ENCODE measurements at places on chromosomes 3 and 15.

DNA sequence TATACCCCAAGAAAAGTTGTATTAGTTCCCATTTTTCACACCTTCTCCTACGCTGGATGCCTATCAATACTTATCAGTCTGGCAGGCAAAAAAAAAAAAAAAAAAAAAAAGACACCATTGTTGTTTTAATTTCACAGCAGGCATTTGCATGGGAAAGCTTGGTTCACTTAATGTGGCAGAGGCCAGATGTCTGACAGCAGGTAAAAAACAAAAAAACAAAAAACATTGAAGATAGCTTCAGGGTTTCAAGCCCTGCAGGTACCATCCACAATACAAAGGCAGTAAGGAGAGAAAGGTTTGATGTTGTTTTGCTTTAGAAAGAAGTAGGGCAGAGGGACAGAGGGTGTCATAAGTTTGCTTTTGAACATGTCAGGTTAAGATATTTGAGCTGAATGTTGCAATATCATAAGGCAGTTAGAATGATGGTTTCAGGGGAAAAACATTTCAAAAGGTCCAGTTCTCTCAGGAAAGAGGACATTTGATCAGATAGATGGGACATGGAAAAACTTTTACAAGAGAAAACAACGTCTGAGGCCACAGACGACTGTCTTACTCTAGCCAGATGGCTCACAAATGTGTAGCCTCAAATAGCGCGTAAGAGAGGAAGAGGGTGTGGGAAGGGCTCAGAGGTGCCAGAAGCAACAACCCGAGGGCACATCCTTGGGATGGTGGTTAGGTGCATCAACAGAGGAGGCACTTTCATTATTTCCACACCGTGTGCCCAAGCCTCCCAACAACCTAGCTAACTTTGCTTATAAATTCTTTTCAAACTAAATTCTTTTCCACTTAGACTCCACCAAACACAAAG is 25.7 kb downstream of the PCOLCE2 start:
- no peak for DNase-seq

GRCh38 chr3:45640724-45641361 is 46.3 kb downstream of the LIMD1 start:
- DNase-seq: no peak

DNA sequence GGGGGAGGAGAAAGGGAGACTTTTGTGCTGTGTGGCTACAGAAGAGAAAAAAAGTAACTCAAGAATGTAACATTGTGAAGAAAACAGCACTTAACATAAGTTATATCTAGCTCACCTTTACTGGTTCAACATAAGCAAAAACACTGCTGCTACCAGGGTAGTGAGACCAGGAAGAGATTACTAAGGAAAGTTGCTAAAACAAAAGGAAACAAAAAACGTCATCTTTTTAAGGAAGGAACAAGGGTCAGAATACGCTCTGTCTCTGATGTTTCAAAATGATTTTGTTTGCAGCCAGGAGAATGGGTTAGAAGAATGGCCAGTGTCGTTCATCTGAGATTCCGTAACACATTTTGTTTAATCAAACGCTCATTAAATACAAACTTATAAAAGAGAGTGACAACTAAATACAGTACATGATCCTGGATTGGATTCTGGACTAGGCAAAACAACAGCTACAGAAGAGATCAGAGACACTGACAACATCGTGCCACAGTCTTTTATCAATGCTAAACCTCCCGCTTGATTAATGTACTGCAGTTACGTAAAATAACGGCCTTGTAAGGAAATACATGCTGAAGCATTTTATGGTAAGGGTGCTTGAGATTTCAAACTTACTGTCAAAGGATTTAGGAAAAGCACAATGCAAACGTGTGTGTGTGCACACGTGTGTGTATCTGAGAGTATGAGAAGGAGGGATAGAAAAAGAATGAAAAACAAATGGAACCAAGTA is 67.7 kb downstream of the FOXP1 start:
- no peak for DNase-seq

DNA sequence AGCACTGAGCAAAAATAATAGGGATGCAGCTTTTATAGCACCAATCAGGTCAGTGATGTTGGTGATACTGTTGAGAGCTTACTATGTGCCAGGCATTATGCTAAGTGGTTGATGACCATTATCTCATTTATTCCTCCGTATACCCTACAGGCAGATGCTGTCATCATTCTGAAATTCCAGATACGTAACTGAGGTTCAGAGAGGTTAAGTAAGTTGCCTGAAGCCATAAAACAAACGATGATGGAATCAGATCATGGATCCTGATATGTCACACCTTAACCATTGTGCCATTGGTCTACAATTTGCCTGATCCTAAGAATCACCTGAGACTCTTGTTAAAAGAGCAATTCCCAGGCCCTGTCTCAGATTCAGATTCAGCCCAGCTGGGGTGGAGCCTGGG is 49.5 kb downstream of the ST6GAL1 start:
- no peak for DNase-seq

DNA sequence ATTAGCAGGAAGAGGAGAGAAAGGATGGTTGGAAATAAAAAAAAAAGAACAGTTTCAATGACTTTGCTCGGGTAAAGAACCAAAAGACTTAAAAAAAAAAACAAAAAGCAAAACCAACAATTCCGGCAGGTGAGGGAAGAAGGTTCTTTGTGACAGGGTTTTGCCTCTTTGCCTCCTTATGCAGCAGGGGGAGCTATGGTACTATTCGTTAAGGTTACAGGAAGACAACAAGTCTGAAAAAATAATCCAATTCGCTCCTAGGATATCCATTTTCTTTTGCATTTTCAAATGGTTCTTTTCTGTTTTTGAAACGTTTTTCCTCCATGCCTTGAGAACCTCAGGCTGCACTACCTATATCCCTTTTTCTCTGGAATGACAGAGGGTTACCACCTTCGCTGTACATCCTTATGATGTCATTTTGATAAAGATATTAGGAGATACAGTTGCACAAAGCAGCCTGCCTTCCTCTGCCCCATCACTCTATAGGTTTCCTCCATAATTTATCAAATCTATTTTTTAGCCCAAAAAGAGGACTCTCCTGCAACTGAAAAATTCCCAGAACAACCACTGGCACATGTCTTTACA is 55.0 kb downstream of the CFAP20DC start:
- no peak for DNase-seq

DNA sequence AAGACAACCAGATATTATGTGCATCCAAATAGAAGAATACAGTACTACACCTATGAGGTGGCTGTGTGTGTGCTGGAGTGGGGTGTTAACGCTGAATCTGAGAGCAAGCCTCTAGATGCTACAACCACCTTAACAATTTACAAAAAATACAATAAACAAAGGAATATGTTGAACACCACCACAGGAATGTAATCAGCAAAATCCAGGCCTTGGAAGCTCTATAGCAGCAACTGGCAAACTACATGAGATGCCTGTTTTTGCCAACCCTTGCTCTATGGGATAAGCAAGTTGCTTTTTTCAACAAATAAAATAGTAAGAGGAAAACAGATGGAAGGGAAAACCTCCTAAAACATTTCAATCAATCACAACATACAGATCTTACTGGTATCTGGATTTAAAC is 23.9 kb downstream of the SLTM start:
- DNase-seq: no peak

GRCh38 chr3:152620395-152620794 is 214.5 kb upstream of the P2RY1 start:
- DNase-seq: no peak

DNA sequence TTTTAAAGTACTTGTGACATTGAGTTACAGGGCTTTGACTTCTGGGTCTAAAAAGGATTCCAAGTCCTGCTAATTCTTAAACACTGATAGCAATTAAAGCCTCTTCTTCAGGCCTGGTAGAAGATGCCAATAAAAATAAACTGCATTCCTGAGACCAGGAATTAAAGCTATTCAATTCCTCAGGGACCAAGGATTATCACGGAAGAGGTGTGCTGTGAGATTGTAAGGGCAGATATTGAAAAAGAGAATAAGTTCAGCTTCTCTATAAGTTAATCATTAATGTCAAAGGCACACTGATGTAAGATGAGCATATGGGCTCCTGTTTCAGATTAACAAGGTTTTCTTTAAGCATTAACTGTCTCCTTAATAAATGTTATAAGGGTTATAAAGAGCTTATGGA is 611.3 kb downstream of the SI start:
- DNase-seq: no peak

- no peak for DNase-seq
Measured at GRCh38 chr3:157738441-157738840, 235.2 kb upstream of the VEPH1 start.

GRCh38 chr15:63474810-63475316 is 29.5 kb upstream of the USP3 start:
- no peak for DNase-seq

DNA sequence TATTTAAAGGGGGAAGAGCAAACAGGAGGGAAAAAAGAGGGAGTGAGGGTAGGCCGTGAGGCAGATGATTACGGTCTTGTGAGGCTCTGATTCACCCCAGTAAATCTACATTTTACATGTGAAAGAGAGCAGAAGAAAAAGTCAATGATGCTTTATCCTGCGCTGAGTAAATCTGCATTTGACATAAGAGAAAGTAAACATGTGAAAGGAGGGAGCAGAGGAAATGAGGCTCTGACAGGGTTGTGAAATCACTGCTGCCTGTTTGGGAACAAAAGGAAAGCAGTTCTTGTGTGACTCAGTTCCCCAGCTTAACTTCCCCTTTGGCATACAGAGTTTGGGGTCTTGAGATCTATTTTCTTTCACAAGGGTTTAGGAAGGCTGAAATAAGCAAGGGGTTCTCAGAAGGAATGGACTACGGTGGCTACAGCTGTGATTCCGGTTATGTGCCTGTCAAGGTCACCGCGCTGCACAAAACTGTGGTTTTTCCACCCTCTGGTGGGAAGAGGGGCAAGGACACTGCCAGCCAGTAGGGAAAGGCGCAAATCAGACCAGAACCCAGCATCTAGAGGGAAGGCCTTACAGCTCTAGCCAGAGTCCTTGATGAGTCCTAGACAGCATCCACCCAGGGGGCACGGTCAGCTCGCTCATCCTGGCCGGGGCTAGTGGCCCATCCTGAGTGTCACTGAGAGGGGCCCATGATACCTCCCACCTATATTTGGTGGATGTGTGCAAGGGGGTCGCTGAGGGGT is 18.9 kb upstream of the HCN4 start:
- DNase-seq: no peak

- DNase-seq: no peak
Measured at GRCh38 chr15:39279311-39279710, 301.6 kb upstream of the THBS1 start.

- DNase-seq: no peak
Measured at GRCh38 chr15:90790561-90790960, 73.4 kb downstream of the BLM start.

DNA sequence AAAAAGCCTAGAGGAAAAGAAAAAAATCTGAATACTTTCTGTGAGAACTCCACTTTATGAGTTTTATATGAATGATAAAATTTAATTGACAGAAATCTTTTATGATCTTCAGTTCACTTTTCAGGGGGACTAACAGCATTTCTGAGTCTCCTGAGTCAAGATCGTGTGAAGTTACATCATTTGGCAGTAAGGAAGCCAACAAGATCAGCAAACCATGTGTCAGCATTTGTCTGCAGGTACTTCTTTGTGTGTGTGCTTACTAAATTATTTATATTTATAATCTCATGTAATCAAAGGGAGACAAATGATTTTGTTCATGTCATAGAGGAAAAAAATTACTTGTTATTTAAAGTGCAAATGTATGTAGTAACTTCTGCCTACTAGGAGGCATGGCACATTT is 217.6 kb downstream of the MBNL1 start:
- DNase-seq: no peak

- DNase-seq: no peak
Measured at GRCh38 chr3:156472684-156473083, 82.2 kb downstream of the SSR3 start.

- DNase-seq: no peak
Measured at GRCh38 chr3:43198791-43199644, 87.3 kb upstream of the SNRK start.

GRCh38 chr15:22947101-22948000 is 32.8 kb downstream of the CYFIP1 start:
- no peak for DNase-seq

DNA sequence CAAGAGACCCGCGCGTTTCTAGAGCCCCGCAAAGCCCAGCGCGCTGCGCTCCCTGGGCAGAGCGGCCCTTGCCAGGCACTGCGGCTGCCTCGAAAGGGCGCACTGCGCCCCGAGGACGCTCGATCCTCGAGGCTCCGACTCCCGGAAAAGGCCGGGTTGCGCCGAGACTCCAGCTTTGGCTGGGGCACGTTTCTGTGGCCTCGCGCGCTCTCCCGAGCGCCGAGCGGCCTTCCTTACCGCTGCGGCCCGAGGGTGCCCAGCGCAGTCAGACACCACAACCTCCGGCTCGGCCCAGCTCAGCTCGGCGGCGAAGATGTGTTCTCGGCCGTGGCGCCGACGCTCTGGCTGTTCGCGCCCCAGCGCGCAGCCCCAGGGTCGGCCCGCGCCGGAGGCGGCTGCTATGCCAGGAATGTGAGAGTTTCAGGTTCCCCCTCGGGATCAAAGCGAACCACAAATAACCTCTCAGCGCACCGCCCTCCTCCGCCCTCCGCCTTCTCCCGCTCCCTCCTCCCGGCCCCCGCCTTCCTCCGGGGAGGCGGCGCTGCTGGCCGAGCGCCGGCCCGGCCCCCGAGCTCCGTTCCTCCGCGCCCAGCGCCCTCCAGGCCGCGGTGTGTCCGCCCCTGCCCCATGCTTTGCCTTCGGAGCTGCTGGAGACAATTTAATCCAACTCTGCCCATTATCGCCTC is at the start of gene AMOTL2:
Gene AMOTL2 (minus strand): TSS at position 343 of the 686 bp plus-strand sequence. CDS start 3,014 bp downstream, outside the sequence.
- no peak for DNase-seq

GRCh38 chr3:138817695-138818094 is 17.0 kb downstream of the PIK3CB start:
- DNase-seq: no peak

GRCh38 chr3:20912406-20912805 is 726.4 kb upstream of the SGO1 start:
- DNase-seq: no peak

- DNase-seq: no peak
Measured at GRCh38 chr15:32729700-32730395, 12.0 kb downstream of the GREM1 start.

GRCh38 chr3:50128001-50128400 is 27.1 kb upstream of the SEMA3F start:
- no peak for DNase-seq

GRCh38 chr3:31180274-31180673 is 285.8 kb upstream of the GADL1 start:
- DNase-seq: no peak

GRCh38 chr15:63080634-63081250 is 38.2 kb downstream of the TPM1 start:
- DNase-seq: no peak

DNA sequence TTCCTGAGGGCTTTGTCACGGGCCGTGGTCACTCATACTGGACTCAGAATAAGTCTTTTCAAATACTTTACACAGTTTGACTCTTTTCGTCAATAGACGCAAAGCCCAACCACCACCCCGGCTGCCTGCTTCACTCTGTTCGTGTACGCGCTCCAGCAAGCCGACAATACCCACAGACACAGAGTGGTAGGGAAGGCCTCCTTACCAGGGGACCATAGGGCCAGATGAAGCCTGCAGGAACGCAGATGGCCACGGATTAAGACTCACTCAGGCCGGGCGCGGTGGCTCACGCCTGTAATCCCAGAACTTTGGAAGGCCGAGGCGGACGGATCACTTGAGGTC is 29.7 kb downstream of the EFCAB12 start:
- DNase-seq: no peak
